Occipital lobe (tissue), 3 donors: ENCODE measurements at places on chromosomes 16 and 17. TPM values are rescaled to one million over a fixed set of nuclear protein-coding genes. Genes with fewer than 3 reads are reported as not detected.

RAPGEFL1 gene
- total RNA-seq, result 17.0 TPM

RAMP2 gene
- 14.3 TPM for total RNA-seq

GCGR gene
- total RNA-seq, result not detected

SLFN5 gene
- 4.4 TPM for total RNA-seq

WRAP53 gene
- total RNA-seq, result 9.5 TPM

SLC47A1 gene
- total RNA-seq, result 3.1 TPM

HS3ST3A1 gene
- total RNA-seq, result 0.16 TPM

GRCh38 chr16:56923481-56924091 lies 8.4 kb upstream of the HERPUD1 start:
- no peak for DNase-seq

- no peak for DNase-seq
These were observed 55.9 kb upstream of the PLCG2 start for GRCh38 chr16:81723098-81723723.

- no peak for DNase-seq
These were observed 33.3 kb downstream of the OR1D5 start for GRCh38 chr17:3030096-3030495.

DNA sequence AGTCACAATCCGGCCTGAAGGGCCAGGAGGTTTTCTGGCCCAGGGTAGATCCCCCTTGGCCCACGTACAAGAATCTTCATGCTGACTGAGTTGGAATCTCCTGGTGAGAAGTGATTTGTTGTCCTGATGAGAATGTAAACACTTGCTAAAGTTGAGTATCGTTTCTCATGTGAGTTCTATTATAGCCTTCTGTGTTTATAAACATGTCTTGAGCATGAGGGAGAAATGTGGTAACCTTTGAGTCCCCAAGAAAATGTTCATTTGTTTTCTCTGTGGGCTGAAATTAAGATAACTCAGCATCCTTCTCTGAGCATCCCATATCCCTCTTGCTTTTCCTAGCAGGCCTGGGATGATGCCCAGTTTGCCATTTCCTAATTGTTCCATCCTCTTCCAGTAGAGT lies 204.8 kb downstream of the FTO start:
- no peak for DNase-seq

DNA sequence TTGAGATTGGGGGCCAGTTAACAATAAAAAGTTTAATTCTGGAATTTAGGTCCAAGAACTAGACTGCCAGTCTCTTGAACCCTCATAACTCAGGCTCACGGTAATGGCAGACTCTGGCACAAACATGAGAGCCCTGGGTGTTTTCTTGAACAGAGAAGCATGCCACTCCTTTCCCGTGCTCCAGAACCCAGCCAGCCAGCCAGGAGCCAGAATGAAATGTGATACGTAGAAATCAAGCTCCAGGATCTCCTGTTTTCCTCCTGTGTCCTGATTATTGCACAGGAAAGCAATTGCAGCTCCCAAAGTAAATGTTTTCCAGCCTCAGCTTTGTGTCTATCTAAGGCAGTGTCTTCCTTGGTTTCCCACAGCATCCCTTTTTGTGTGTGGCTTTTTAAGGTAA lies 46.2 kb upstream of the NOL11 start:
- DNase-seq, result no peak

DNA sequence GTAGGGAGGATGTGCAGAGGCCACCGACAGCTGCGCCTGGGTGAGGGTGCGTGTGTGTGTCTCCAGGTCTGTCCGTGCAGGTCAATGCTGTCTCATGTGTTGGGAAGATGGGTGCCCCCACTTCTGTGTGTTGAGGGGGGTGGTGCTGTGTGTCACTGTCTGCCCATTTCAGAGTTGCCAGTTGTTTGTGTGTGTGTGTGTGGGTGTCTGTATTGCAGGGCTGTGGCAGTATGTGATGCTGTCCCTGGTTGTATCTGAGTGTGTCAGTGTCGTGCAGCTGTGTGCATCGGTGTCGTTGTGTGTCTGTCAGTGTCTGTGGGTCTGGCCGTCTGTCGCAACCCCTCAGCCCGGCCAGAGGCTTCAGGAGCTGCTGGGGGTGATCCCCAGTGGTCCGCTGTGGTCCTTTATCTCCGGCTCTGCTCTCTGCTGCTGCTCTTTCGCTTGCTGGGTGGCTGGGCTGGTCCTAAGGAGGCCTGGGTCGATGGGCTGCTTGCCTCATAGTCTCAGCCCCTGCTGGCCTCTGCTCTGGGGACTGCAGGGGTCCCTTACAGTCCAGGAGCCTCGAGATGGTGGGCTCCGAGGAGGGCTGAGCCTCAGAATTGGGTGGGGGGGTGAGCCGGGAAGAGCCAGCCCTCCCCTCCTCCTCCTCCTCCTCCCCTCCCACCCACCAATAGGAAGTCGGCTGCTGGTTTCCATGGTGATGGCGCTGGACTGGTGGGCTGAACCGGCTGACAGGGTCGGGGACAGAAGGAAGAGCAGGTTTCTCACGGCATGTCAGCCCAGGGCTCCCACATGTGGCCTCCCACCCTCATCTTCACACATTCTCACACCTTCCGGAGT lies at the start of gene TSPOAP1:
TSS of gene TSPOAP1 (minus strand) at position 601 of the 840 bp plus-strand sequence. CDS start 875 bp downstream, outside the sequence.
- peak; percentile 70 for DNase-seq

DNA sequence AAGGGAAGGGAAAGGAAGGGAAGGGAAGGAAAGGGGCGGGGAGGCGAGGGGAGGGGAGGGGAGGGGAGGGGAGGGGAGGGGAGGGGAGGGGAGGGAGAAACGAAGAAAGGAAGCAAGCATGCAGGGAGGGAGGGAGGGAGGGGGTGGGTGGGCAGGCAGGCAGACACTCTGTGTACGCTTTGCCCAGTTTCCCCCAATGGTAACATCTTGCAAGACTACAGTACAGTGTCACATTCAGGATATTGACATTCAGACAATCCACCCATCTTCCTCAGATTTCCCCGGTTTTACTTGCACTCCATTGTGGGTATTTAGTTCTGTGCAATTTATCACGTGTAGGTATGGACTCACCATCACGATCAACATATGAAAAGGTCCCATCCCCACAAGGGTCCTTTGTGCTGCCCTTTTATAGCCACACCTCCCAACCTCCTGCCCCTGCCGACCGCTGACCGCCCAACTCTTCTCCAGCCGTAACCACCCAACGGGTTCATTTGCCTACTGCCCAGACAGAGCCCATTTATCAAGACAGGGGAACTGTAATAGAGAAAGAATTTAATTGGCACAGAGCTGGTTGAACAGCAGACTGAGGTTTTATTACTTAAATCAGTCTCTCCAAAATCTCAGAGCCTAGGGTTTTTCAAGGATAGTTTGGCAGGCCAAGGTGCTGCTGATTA lies 91.4 kb upstream of the FA2H start:
- no peak for DNase-seq

DNA sequence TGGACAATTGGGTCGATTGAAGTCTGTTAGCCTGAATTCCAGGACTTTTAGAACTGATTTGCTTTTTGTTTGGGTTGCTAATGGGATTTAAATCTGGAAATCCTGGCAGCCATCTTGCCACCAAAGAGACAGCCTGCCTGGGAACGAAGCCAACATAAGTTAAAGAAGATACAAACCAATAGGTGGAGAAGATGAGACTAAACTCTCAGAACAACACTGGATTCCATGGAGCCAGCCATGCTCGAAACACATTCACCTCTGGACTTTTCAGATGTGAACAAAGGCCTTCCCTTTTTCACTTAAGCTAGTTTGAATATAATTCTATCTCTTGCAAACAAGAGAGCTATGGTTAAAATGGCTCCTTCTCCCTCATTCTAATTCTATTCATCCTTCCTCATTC lies 135.9 kb downstream of the TOX3 start:
- no peak for DNase-seq

GRCh38 chr17:40025991-40026815 lies 11.0 kb downstream of the CSF3 start:
- DNase-seq, result no peak

- no peak for DNase-seq
These were observed 37.4 kb downstream of the ARHGAP23 start for GRCh38 chr17:38465391-38466345.

GRCh38 chr17:53227514-53227913 lies 595.2 kb upstream of the KIF2B start:
- no peak for DNase-seq

GRCh38 chr17:4513113-4514032 lies 14.7 kb downstream of the SPNS2 start:
- DNase-seq, result no peak

DNA sequence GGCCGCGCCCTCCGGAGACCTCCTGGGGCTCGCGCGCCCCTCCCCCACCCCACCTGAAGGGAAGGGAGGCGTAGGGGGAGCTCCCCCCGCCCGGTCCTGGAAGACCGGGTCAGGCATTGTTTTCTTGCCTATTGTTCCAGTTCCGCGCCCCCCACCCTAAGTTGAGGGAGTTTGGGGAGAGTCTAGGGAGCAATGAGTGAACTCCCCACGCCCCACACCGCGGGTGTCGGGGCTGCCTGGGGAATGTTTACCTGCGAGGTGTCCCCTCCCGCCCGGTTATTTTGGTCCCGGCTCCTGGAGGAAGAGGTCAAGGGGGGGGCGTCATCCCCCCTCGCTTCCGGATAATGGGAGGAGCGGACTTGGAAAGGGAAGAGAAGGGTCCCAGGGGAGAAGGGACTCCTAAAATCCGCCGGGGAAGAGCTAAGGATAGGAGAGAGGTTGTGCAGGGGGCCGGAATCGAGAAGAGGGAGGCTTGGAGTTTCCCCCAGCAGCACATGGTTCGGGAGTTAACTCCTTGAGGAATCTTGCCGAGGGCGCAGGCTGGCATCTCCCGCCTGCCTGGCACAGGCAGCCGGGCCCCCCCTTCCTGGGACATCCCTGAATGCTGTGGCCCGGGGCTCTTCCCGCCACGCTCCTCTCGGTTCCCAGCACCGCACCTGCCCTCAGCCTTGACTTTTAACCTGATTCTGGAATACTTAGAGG lies 881 bp downstream of the MLLT6 start:
- DNase-seq, result no peak

DNA sequence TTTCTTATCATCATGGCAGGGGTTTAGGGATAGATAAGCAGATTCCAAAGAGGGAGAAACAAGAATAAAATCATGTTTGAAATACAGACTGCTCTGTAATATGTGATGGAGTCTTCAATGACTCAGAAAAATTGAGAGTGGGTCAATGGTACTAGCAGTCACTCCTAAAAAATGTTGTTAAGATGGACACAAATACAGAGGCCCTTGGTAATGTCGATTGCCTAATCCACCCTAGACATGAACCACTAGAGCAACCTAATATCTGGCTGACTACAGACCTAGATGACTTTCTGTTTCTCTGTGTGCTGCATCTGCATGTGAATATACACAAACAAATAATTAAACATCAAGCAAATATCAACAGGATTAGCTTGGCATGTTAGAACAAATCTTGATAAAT lies 135.8 kb downstream of the CDH8 start:
- DNase-seq, result no peak

GRCh38 chr17:82238472-82239201 lies 9.8 kb downstream of the SLC16A3 start:
- DNase-seq, result peak; percentile 72

DNA sequence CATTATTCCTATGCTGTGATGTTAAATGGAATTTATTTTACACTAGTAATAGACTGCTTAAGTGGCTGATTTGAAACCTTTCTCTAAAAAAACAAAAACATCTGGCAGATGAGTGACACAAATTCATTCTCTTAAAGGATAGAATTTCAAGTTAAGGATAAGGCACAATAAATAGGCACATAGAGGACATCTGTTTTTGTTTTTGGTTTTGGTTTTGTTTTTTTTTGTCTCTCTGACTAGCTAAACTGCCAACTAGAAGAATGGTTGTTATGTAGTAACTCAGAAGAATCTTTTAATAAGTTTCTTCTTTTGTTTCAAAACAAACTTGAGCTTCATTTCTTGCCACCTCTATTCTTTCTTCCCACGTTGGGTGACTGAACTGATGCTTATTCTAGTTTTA lies 5.1 kb upstream of the VPS4A start:
- DNase-seq, result no peak

GRCh38 chr16:80893686-80894085 lies 89.3 kb upstream of the CDYL2 start:
- DNase-seq, result no peak

DNA sequence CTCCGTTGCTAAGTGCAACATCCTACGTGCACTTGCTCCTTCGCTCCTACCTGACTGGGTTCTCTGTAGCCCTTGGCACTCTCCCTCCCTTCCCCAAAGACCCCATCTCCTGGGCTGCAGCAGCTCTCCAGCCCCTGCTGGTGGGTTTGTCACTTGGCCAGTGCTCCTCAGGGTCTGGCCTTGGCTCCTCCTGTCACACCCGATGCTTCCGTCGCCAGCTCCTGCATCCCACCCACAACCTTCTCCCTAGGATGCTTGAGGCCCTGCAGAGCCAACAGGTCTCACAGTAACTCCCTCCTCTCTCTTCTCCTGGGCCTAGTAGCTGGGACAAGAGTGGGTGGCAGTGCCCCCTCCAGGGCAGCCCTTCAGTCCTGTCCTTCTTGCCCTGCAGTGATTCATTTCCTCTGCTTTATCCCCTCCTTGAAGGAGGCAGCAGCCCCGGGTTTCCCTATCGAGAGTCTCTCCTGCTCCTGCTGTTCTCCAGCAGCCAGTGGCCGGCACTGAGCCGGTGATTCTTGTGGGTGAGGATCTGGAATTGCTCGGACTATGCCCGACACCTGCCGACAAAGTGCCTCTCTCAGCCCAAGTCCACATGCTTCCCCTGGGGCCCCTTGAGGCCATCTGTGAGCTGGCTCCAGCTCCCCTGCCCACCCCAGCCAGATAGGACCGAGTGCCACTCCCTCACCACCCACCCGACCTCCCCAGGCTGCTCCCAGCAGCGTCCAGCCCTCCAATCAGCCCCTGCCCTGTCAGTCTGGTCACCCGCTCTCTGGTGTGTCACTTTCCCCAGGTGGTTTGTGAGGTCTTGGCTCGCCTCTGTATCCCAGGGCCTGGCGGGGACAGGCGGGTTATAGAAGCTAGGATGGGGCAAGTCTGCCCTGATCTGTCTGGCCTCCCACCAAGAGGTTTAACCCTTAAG lies 3.8 kb downstream of the LITAFD start:
- no peak for DNase-seq

DNA sequence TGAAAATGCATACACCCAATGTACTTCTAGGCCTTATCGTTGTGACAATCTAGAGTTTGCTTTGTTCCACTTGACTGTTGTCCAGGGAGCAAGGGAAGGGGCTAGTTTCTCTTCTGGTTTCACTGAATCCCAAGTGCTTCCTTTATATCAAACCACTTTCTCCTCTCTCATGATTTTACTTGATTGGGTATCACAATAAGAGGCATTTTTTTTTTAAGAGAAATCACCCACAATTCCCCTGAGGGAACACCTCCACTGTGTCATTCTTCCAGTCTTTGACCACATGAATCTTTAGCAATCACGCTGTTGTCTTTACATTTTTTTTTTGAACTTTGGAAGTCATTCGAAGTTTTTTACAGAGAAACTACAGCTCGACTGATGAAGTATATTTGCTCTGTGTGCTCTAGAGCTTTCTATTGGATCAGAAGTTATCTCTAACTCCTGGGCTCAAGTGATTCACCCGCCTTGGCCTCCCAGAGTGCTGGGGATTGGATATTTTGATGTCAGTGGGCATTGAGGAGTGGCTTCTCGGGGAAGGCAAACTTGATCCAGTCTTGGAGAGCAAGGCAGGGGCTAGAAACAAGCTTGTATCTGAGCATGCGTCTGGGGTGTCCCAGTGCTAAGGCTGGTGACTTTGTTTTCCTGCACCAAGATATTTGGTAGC lies 3.0 kb downstream of the CDH1 start:
- no peak for DNase-seq

GRCh38 chr16:68190081-68190480 lies 45.8 kb downstream of the ESRP2 start:
- no peak for DNase-seq

GRCh38 chr17:9074131-9074530 lies 52.8 kb downstream of the NTN1 start:
- DNase-seq, result no peak
